ENCODE measurements at places on chromosomes 3 and 15. TPM values are rescaled to one million over a fixed set of nuclear protein-coding genes. Genes with fewer than 3 reads are reported as not detected.
A peak's percentile ranks its signal among the peaks of the same experiment; 100 is the strongest.

DNA sequence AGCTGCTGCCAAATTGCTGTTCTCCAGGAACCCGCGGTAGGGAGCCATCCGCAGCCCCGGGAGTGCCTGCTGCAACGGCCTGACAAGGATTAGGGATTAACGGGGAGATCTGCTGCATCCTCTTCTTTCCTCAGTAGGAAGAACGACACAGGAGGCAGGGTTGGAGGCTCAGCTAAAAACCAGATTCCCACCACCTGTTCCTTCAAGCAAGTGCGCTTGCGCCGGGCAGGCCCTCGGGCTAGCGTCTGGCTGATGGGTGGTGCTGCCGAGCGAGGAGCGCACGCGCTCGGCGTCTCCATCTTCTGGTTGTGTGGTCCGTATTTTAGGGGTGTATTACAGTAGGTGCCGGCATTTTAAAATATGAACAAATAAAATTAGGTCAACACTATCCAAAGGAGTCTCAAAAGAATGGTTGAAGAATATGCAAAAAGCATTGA is 25.4 kb upstream of the SLC25A26 start:
- DNase-seq = peak; percentile 55

DNA sequence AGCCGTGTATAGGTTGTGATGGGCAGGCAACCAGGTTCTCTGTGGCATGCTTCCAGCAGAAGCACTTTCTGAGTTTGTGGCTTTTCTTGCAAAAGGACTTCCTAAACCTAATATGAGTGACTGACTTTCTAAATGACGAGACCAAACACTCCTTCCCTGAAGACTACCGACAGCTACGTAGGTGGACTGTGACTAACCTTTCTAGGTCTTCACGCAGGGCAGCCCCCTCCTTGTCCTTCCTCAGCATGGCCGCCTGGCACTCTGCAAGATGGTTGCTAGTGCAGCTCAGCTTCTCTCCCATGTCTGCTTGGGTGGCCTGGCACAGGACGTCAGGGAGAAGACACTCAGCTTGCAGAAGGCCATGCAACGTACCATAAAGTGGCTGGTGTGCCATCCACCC is 20.9 kb downstream of the CXCR6 start:
- no peak for DNase-seq

DNA sequence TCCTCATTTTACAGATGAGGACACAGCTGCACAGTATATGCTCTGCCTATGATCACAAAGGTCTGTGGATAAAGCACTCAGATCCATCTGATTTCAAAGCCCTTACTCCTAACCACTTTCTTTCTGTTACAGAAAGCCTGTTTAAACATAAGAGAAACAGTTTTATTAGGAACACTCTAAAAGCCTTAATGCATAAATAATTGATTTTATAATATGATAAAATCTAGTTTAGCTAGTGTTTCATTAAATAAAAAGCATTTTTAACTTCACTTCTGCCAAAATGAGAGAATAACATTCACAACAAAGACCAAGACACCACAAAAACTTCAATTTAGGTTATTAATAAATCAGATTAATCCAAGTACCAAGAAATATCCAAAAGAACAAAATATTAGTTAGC is 21.4 kb downstream of the SNX4 start:
- no peak for DNase-seq

The EDC3 gene
- 37.1 TPM for polyA plus RNA-seq

DNA sequence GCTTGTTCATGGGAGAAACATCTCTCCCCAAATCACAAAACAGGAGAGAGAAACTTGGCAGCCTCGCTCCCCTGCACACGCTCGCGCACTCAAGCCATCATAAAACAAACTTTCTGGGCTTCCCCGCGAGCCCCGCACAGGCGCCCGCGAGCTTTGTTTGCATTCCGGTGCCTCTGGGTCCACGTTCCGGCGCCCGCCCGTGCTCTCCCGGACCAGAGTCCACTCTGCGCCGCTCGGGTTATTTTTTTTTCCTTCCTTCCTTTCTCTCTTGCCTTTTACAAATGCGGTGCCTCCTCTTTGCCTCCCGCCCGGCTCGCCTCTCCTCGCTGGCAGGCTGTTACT is 363 bp downstream of the MAGI1 start:
- DNase-seq = no peak

DNA sequence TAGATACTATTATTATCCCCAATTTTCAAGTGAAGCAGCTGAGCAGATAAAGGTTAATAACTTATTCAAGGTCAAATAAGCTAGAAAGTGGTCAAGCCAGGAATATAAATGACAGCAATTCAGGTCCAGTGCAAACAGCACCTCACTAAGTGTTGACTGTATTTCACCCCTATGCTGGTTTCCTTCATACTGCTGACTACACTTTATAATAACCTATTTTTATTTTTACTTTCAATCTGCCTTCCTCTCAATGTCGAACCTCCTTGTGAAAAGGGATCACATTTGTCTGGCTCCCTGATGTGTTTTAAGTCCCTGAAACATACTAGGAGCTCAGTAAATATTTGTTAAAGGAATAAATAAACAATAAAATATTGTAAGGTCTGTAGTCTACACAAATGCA is 146.1 kb downstream of the NAALADL2 start:
- no peak for DNase-seq

DNA sequence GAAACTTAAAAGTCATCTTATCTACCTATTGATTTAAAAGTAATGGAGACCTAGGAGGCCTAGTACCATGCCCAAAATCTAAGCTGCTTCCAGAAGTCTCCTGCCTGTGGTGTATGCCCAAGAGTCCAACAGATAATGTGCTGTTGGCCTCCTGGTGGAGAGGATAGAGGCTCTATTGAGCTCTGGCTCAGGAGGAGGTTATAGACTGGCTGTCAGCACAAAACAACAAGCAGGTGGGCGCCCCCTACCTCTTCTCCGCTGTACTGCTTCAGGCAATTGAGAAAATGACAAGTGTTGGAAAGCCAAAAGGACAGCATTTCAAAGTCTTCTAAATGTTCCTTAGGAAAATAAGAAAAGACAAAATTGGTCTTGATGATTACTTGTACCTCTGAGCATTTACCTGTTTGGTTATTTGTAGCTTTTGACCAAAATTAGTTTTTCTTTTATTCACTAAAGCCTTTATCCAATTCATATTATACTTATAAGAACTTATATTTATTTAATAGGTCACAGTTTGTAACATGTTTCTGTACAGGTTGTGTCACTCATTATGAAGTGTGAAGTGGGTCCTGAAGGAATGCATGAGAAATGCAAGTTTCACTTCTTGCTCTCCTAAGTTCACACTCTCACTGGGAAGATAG is 17.2 kb upstream of the GNB5 start:
- DNase-seq = peak; percentile 43

DNA sequence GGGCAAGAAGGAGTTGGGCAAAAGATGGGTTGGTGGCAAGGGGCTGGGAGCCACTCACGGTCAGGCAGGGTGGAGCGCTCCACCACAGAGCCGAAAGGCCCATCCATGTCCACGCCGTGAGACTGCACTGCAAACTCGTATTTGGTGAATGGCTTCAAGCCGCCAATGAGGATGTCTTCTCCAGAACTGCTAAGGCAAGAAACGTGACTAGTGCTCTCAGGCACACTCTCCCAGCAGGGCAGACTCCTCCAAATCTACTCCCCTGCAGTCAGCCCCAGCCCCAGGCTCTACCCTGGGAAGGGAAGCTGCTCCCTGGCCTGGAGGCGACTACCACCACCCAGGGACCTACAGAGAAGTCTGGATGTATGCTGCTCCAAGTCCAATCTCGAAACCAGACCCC is 11.4 kb upstream of the IGDCC3 start:
- DNase-seq = no peak

All from AG04450 (cell line).